ENCODE measurements at places on chromosomes 13 and 19. TPM values are rescaled to one million over a fixed set of nuclear protein-coding genes. Genes with fewer than 3 reads are reported as not detected.

The OR10H5 gene
- not detected for total RNA-seq

The MAB21L1 gene
- total RNA-seq, result 6.9 TPM

The KCNN1 gene
- 16.8 TPM for total RNA-seq

The KLK15 gene
- not detected for total RNA-seq

The COL4A1 gene
- 91.6 TPM for total RNA-seq

The LGI4 gene
- 15.0 TPM for total RNA-seq

The ZNF724 gene
- 20.5 TPM for total RNA-seq

The KIR2DL1 gene
- not detected for total RNA-seq

The TUBB4A gene
- total RNA-seq, result 169 TPM

The JAK3 gene
- 3.5 TPM for total RNA-seq

The DIAPH3 gene
- 11.3 TPM for total RNA-seq

The SKA3 gene
- total RNA-seq, result 18.0 TPM

The PRR36 gene
- 3.5 TPM for total RNA-seq

The ZNF569 gene
- total RNA-seq, result 34.4 TPM

The RINL gene
- total RNA-seq, result 14.1 TPM

The RASAL3 gene
- total RNA-seq, result 1.2 TPM

The ZNF610 gene
- total RNA-seq, result 21.7 TPM

The PRSS57 gene
- total RNA-seq, result not detected

The CABP5 gene
- not detected for total RNA-seq

The CEACAM6 gene
- under 0.01 TPM for total RNA-seq

The SLC1A6 gene
- 56.7 TPM for total RNA-seq

The RNF113B gene
- not detected for total RNA-seq

The TNFRSF19 gene
- 19.6 TPM for total RNA-seq

The DAND5 gene
- not detected for total RNA-seq

The ARHGAP45 gene
- total RNA-seq, result 2.5 TPM

The ALOX5AP gene
- 3.7 TPM for total RNA-seq

The ZBTB32 gene
- not detected for total RNA-seq

The GADD45GIP1 gene
- total RNA-seq, result 19.6 TPM

The SCEL gene
- 0.23 TPM for total RNA-seq

The DIRAS1 gene
- total RNA-seq, result 43.6 TPM

The COMMD6 gene
- 89.7 TPM for total RNA-seq

The GRIK5 gene
- total RNA-seq, result 23.8 TPM

The GPC5 gene
- 54.0 TPM for total RNA-seq

The C13orf42 gene
- total RNA-seq, result 0.23 TPM

The GRK1 gene
- total RNA-seq, result 0.46 TPM

The ZNF442 gene
- 11.1 TPM for total RNA-seq

The SBNO2 gene
- total RNA-seq, result 4.4 TPM

The ELSPBP1 gene
- not detected for total RNA-seq

The BEST2 gene
- not detected for total RNA-seq

All from diencephalon (tissue), 1 donor.